ENCODE measurements at places on chromosomes 2 and 18. TPM values are rescaled to one million over a fixed set of nuclear protein-coding genes. Genes with fewer than 3 reads are reported as not detected.
A peak's percentile ranks its signal among the peaks of the same experiment; 100 is the strongest.

MALL gene
- total RNA-seq: 1.2 TPM

DNAJC27 gene
- total RNA-seq: 4.9 TPM

REG3G gene
- total RNA-seq: 0.09 TPM

ERBB4 gene
- total RNA-seq: 0.19 TPM

ALPI gene
- total RNA-seq: 0.19 TPM

LYG1 gene
- total RNA-seq: 1.8 TPM

ZNF804A gene
- total RNA-seq: 0.09 TPM

ELOA2 gene
- total RNA-seq: not detected

EMX1 gene
- 0.38 TPM for total RNA-seq

PLA2R1 gene
- 0.90 TPM for total RNA-seq

DNA sequence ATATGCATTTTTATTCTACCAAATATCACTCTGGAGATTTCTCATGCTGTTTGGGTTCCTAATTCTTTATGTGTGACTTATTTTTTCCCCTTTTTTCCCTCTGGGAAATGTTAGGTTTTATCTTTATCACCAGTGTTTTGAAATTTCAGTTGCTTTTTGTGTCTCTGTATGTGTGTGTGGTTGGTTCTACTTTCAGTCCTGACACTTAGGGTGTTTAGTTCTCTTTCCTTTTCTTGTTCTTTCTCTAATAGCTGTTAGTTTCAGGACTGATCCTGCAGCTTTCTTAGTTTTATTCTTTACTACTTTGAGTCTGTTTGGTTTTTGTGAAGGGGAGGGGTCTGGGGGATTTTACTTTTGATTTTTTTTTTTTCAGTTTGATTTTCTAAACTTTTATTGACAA lies 23.1 kb downstream of the PPM1B start:
- DNase-seq: no peak

DNA sequence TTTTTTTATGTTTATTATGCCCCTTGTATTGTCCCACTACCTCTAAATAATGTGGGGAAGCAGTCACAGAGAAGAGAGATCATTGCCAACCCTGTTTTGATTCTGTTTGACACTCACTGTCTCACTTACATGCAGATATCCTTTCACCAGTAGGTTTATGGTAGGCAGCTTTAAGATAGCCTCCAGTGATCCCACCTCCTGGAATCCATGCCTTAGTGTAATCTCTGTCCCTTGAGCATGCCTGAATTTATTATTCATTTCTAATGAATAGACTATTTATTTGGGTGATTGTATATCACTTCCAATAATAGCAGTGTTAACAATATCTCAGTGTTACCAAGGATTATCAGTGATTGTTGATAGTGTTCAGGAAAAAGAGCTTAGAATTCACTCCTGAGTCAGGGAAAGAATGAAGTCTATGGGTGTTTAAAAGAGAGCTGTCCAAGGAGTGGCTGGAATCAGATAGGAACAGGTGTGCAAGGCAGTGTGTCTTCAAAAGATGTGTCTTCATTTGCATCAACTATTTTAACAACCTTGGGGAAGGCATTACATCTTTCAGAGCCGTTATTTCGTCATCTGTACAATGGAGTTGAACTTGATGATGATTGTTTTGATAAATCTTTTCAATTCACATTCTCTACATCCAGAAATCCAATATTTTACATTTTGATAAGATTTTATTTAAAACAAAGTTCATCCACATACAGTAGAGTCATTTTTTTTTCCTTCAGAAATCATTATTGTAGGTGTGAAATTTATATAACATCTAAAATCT lies 31.9 kb downstream of the PKP4 start:
- DNase-seq: no peak

GRCh38 chr2:77155511-77155910 lies 366.7 kb downstream of the LRRTM4 start:
- DNase-seq: no peak

DNA sequence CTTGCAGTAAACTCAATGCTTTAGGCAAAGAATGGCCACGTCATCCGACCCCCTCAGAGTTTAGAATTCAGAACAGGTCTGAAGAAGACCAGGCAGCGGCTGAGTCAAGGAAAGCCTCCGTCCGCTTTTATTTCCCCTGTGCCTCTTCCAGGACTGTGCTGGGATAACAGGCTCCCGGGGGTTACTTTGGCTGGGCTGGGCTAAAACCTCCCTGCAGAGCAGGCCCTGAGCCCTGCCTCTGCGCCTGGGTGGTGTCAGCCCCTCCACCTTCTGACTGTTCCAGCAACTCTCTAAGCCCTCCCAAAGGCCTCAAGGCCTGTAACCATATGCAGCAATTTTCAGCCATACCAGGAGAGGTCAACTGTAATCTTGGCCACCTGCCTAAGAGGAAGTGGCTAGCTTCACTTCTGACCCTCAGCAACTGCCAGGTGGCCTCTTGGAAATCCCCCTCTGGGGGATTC lies 166.5 kb downstream of the RPIA start:
- DNase-seq: no peak

DNA sequence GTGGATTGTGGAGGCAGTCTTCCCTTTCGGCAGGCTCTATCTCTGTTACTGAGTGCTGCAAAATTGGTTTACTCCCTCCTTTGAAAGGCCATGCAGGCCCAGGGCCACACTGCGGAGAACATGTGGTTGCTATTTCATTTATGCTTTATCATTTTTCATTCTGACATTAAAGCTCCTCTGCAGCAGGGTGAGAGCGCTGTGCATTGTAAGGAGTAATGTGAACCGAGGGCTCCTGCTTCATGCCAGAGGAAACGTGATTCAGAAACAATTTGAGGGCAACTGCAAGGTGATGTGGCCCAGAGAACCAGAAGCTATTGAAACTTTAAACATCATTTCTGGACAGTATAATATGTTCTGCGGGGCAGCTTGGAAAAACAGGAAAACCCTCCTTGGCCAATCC lies 341.6 kb upstream of the NT5C1B start:
- no peak for DNase-seq

- DNase-seq: no peak
These were observed 1176.9 kb upstream of the LRRTM1 start for GRCh38 chr2:81481242-81481993.

GRCh38 chr2:157305723-157306110 lies 19.9 kb downstream of the ERMN start:
- DNase-seq: no peak

DNA sequence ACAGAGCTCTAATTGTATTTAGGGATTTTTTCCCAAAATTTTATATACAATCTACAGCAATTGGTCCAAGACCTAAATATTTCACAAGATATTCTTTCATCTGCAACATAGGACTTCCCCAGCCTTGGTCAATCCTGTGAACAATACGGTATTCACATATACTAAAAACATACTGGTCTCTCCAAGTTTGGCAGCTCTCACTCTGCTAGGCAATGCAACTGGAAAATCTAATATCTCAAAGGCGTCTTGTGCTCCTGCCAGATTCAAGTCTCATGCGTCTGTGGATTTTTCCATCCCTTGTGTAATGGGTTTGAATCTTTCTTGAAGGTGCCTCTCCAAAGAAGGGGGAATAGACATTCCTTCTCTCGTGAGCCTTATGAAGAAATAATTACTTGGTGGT lies 27.4 kb upstream of the MBOAT2 start:
- no peak for DNase-seq

- DNase-seq: no peak
These were observed 562.8 kb upstream of the SALL3 start for GRCh38 chr18:78416853-78417252.

DNA sequence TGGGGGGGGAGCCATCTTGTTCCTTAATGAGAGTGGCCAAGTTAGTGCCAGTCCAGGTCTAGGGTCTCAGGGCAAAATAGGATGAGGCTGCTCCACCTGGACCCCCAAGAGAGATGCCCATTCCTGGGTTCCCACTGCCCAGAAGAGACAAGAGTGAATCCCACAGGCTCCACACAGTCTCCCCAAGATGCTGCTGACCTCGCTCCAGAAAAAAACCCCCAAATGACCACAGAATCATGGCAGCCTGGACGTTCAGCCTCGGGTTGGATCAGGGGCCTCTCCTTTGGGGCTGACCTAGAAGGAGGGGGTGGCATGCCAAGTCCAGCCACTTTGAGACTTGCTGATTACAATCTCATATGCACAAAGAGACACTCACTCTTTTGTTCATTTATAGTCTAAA lies 25.1 kb downstream of the STAT1 start:
- DNase-seq: no peak

DNA sequence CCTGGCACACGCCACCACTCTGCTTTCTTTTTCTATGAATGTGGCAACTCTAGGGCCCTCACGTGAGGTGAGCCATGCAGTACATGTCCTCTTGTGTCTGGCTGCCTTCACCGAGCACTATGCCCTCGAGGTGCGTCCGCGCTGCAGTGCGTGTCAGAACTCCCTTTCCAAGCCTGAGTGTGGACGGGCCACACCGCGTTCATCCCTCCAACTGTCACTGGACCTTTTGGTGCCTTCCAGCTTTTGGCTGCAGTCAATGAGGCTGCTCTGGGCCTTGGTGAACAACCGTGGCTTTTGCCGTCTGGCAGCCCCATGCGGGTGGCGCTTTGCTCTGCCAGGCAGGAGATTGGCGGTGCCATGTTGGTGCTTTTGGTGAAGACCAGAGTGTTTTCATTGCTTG lies 74.0 kb downstream of the TSHZ1 start:
- DNase-seq: no peak

GRCh38 chr2:105126336-105126735 lies 88.5 kb downstream of the MRPS9 start:
- DNase-seq: no peak

GRCh38 chr2:189142893-189143759 lies 36.4 kb downstream of the COL5A2 start:
- peak; percentile 28 for DNase-seq

DNA sequence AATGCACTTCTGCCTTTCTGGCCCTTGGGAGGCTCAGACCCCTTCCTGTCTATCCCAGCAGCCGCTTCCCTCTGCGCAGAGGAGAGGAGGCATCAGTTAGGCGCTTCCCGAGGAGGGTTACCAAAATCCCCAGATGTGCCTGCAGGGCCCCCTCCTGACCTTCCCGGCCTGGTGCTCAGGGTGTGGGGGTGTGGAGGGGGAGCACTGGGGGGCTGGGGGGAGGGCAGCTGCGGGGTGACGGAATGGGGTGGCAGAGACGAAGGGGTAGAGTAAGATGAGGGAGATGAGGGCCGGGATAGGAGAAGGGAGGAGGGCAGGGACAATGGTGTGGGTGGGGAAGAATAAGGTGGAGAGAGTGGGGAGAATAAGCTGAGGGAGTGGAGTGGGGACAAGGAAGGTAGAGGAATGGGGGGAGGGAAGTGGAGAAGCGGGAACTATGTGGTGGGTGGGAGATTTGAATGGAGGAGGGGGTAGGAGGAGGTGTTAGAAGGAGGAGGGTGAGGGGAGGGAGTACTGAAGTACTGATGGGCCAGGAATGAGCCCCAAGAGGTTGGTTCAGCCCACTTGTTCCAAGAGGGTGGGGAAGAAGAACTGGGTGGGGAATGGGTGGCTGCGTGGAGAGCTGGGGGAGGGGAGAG lies 6.5 kb upstream of the ZAP70 start:
- DNase-seq: no peak

- no peak for DNase-seq
These were observed 150.0 kb downstream of the STK39 start for GRCh38 chr2:168097431-168097830.

DNA sequence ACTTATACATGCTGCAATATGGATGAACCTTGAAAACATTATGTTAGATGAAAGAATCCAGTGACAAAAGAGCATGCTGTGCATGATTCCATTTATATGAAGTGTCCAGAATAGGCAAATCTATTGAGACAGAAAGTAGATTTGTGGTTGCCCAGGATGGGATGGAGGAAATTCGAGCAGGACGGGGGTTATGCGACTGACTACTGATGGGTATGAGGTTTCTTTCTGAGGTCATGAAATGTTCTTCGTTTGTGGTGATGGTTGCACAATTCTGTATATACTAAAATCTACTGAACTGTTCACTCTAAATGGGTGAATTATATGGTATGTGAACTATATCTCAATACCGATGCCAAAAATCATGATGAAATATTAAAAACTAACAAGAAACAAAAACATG lies 18.9 kb upstream of the MTERF4 start:
- no peak for DNase-seq

- peak; percentile 74 for DNase-seq
These were observed 123.0 kb upstream of the SLC39A10 start for GRCh38 chr2:195533771-195534642.

- no peak for DNase-seq
These were observed 84.9 kb downstream of the BAZ2B start for GRCh38 chr2:159531475-159531874.

DNA sequence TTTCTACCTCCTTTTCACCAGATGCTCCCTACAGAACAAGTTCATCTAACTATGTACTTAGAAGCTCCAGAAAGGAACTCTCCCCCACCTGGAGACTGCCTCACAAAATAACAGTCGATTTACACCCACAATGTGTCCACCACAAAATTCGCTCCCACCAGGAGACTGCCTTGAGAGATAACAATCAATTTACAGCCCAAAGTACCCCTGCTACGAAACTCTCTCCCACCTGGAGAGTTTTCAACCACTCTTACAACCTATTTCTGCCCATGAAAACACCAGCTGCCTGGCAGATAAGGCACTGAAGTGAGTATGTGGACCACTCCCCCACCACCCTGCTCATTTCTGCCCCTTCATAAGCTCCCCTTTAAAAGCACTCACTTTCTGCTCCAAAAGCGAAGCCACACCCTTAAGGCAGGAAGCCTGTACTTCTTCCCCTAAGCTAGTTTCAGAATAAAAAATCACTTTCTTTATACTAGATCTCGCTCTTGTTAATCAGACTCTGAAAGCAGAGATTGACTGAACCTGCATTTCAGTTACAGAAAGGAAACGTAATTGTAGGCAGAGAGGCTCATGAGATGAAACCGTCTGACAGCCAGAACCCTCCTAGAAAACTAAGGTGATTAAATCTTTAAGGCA lies 94.4 kb upstream of the RBBP8 start:
- no peak for DNase-seq

DNA sequence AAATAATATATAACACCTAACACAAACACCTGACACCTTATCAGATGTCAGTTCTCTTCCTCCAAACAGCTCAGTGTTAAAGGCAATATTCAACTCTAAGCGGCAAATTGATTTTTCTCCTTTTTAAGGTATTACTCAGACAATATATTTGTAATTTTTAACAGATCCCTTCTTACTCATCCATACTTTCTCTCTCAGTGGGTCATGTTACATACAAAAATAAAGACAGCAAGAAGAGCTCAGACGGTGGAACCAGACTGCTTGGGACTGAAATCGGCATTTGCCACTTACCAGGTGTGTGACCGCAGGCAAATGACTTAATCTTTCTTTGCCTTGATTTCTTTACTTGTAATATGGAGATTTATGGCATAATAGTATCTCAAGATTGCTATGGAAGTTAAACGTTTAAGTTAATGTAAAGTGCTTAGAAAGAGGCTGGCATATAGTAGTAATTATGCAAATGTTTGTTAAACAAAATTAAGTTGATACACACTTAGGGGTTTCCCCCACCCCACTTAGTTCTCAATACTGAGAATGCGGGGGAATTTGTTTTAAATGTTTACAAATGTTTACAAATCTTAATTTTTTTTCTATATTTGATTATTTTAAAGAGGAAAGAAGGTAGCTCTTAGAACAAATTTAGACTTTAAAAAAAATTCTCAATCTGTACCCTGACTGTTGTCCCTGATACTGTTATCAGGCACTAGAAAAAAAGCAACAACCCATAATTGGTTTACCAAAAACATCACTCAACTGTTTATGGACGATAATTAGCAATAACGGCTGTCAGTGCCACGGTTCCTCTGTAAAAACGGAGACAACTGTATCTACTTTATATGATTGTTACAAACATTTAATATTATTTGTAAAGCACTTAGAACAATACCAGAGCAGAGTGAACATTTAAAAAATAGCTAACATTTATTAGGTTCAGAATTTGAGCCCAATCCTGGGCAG lies 25.6 kb downstream of the MAP3K2 start:
- no peak for DNase-seq
